ENCODE measurements at places on chromosomes 12 and 14. TPM values are rescaled to one million over a fixed set of nuclear protein-coding genes. Genes with fewer than 3 reads are reported as not detected.

Gene TMEM106C
- total RNA-seq, result 181 TPM

Gene PLEKHG7
- not detected for total RNA-seq

Gene IL26
- not detected for total RNA-seq

Gene MYH7
- total RNA-seq, result not detected

Gene KRT72
- total RNA-seq, result not detected

Gene LLPH
- 17.0 TPM for total RNA-seq

Gene EFS
- 0.80 TPM for total RNA-seq

Gene C14orf132
- total RNA-seq, result 3.7 TPM

Gene PAWR
- 87.3 TPM for total RNA-seq

Gene ACVRL1
- 1.7 TPM for total RNA-seq

Gene ZC2HC1C
- 4.3 TPM for total RNA-seq

Gene ADAM21
- 0.40 TPM for total RNA-seq

Gene CBLN3
- not detected for total RNA-seq

Gene KRT85
- not detected for total RNA-seq

Gene SLC15A5
- not detected for total RNA-seq

Gene LYZ
- total RNA-seq, result not detected

Gene CACNA1C
- 1.8 TPM for total RNA-seq

Gene PMCH
- total RNA-seq, result not detected
